ENCODE measurements at places on chromosomes 5 and 9.

DNA sequence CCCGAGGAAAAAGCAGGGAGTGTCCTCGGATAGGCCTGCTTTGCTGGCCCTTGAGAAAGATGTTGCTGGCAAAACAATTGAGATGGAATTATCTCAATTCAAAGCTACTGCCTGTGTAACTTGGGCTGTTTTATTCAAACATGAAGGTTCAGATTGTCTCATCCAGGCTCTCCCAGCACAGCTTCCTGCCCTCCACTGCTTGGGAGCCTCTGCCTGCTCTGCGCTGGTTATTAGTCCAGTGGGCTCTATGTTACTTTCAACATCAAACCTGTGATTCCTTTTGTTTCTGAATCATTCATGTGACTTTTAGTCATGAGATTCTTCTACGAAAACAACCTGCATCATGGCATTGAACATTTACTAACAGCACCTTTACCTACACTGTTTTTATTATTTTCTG is 123.2 kb downstream of the SNCAIP start:
- DNase-seq = no peak

DNA sequence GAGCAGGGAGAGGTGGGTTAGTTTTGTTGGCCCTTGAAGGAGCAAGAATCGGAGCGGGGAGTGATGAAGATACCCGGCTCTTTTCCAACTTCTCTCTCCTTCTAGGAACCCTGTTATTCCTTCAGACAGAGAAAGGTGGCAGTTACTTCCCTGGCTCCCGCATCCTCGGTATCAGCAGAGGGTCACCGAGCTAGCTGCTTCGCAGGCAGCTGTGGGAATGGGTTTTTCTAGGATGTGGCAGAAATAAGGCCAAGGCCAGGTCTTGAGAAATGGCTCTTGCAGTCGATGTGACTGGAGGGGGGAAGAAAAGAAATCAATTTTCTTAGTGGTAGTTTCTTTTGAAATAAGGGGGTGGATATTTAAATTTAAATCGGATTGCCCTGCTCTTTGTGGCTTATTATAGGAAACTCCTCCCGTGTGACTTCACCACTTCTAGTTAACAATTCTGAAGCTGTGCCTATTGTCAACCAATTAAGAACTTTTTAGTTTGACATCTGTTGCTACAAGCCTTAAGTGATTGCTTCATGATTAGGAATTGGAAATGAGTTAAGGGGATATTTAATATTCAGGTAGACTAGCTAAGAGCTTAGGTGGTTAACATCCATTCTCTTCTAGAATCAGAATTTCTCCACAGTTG is 1.4 kb downstream of the SAP30L start:
- no peak for DNase-seq

DNA sequence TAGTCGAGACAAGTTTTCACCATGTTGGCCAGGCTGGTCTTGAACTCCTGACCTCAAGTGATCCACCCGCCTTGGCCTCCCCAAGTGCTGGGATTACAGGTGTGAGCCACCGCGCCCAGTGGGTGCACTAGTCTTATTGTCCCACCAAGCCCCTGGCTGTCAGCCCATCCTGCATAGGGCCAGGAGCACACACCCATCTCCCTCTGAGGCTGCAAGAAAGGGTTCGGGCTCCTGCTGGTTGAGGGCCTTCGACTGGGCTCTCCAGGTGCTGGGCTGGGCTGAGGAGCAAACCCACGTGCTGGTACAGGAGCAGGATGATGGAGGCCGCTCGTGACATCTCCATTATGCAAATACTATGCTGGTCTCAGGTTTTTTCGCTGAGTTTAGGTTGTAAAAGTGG is 25.1 kb upstream of the RNF130 start:
- no peak for DNase-seq

DNA sequence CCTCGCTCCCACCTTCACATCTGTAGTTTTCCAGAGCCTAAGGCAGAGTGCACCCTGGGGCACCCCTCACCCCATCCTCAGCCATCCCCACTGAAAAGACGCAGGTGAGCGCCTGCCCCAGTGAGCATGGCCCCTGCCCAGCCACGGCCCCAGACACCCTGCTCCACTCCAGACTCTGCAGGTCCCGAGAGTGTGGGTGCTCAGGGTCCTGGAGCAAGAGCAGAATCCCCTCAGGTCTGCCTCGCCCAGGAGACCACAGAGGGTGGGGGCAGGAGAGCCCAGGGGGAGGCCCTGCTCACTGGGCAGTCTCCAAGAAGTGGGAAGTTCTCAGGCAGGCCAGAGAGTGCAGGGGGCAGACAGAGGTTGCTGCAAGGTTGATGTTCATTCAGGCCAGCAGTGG is 158.6 kb upstream of the PPP1R26 start:
- DNase-seq = no peak

DNA sequence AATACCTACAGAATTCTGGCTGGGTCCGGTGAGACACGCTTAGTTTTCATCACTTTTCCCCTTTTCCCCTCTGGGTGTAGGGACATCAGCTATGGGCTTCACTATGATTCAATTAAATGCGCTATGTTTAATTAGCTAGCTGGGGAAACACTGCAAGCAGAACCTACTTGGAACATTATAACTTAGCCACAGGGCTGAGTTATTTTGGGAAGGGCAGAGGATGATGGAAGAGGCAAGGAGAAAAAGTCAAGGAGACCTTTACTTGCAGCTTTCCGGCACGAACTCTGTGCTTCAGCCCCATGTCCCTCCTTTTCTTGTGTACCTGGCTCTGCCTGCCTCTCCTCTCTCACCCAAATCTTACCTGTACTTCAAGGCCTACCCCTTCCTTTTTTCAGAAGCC is 62.8 kb downstream of the KIF4B start:
- no peak for DNase-seq

DNA sequence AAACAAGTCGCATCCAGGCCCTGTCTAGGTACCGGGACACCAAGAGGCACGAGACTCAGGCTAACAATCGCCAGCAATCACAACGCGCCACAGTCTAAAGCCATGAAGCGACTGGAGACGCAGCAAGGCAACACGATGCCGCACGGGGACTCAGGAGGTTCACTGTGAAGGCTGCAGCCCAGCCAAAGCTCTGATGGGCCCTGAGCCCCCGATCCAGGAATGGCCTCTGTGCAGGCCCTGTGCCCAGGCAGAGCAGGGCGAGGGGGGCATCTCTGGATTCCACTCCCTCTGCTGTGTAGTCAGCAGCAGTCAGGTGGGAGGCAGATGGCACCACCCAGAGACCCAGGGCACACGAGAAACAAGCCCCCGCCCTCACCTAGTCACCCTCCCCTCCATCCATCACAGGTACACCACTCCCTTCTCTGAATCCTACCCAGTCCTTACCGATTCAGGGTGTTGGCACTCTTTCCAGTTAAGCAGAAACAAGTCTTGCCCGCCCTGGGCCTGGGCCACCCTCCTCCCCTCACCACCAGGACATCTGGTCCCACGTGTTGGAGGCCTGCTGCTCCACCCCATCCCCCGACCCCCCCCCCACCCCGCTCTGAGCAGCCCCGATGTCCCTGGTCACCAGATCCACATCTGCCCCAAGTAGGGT is 1.1 kb downstream of the RALGDS start:
- DNase-seq = no peak

DNA sequence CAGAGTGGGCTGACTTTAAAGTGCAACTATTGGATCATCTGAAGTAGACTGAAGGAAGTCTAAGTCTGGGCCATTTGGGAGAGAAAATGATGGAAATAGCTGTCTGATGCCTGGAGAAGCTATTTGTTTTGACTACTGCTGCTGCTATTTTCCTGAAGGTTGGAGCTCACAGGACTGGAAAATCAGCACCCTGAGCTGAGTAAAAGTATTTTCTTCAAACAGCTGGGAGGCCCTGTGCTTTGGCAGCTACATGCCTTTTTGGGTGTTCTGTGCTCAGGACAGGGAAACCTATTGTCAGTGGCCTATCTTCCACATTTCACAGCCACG is 302.6 kb downstream of the ENC1 start:
- no peak for DNase-seq

GRCh38 chr9:4792054-4792571 is 631 bp upstream of the RCL1 start:
- DNase-seq = no peak

Measured in activated CD8-positive, alpha-beta memory T cell treated with anti-CD3 and anti-CD28 coated beads for 1 hour (primary cell).